ENCODE measurements at places on chromosomes 4 and X. TPM values are rescaled to one million over a fixed set of nuclear protein-coding genes. Genes with fewer than 3 reads are reported as not detected.

The LDB2 gene
- not detected for total RNA-seq

DNA sequence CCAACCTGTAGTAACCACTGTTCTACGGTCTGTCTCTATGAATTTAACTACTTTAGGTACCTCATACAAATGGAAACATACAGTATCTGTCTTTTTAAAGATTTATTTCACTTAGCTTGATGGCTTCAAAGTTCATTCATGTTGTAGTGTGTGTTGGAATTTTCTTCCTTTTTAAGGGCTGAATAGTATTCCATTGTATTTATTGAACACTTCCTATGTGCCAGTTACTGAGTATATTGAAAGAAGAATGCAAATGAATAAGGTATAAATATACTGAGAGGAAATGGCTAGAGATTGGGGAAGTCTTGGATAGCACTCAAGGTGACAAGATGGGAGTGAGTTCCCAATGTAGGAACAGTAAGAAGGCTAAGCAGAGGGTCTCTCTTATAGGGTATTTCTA lies 17.3 kb downstream of the TBC1D19 start:
- H3K4me3 ChIP-seq = no peak overlapping the region
- no peak overlapping the region for H3K27ac ChIP-seq
- no peaks in the 10 kb centered on the region for H3K27me3 ChIP-seq
- H3K4me1 ChIP-seq = no peaks in the 10 kb centered on the region

DNA sequence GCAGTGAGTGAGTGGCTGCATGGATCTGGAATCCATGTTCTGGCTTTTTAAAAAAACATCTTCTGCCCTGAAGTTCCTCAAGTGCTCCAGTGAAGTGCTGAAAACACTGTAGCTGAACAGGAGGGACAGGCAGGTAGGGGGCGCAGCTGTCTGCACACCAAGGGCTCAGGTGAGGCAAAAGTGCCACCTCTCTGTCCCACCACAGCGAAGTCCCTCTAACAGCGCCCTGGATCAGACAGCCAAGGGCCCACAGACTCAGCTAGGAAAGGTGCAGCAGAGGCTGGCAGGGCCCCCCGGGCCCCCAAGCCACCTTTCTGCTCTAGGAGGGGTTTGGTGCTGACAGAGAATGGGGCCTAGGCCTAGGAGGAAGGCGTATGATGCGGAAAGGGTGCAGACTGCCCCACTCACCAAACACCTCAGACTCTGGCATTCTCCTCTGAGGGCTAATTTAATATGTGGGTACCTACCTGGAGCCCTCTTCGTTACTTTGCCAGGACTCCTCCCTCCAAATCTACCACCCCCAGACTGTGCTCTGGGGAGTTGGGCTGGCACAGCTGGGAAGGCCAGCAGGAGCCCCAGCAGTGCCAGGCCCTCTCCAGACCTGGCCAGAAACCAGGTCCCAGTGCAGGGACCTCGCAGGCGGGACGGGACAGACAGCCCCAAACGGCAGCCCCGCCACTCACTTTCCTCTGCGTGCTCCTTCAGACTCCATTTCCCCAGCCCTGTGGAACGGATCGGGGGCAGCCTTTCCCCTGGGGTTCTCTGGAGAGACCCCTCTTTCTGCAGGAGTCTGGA lies 73.7 kb downstream of the ENPP6 start:
- H3K36me3 ChIP-seq = peaks cover 1% of the 10 kb centered on the region
- H3K4me1 ChIP-seq = peaks cover 9% of the 10 kb centered on the region
- DNase-seq = no peak
- H3K27ac ChIP-seq = no peak overlapping the region

DNA sequence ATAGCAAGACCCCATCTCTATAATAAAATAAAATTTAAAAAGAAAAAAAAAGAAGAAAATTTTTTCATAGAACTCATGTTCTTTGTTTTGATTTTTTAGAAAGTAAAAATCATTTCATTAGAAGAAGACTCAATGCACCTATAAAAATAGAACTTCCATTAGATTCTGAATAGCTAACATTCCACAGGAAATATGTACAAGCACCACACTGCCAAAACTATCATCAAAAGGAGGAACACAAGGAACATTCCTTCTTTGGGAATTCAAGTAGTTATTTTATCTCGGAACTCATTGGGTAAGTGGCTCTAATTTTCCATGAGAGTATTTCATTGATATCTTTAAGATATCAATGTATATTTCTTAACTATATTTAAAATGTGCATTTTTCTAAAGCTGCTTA lies 157.6 kb downstream of the CAMK2D start:
- peaks cover 44% of the 10 kb centered on the region for H3K36me3 ChIP-seq
- H3K27me3 ChIP-seq = no peaks in the 10 kb centered on the region
- no peak overlapping the region for H3K4me3 ChIP-seq
- H3K4me1 ChIP-seq = peaks cover 10% of the 10 kb centered on the region
- no peak for DNase-seq
- no peak overlapping the region for H3K27ac ChIP-seq

DNA sequence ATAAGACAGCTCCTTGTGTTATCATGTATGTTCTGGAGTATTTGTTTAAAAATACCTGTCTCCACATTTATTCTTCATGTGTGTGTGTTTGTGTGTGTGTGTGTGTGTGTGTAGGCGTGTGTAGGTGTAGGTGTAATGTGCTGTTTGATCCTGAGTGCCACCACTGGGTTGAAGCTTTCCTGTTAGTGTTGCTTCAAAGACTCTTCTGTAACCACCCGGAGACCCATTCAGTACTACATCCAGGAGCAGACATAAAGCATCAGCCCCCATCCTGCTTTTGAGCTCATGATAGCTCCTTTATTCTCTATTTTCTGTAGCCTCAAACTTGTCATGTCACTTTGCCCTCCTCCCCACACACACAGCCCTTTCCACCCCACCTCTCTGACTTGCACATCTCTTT lies 3.0 kb upstream of the ZDHHC9 start:
- H3K27ac ChIP-seq = no peak overlapping the region
- H3K4me1 ChIP-seq = peaks cover 13% of the 10 kb centered on the region
- peaks cover 1% of the 10 kb centered on the region for H3K27me3 ChIP-seq
- H3K4me3 ChIP-seq = no peak overlapping the region

The USP17L13 gene
- total RNA-seq = not detected

The MGAT4D gene
- not detected for total RNA-seq

The LRCH2 gene
- not detected for total RNA-seq

DNA sequence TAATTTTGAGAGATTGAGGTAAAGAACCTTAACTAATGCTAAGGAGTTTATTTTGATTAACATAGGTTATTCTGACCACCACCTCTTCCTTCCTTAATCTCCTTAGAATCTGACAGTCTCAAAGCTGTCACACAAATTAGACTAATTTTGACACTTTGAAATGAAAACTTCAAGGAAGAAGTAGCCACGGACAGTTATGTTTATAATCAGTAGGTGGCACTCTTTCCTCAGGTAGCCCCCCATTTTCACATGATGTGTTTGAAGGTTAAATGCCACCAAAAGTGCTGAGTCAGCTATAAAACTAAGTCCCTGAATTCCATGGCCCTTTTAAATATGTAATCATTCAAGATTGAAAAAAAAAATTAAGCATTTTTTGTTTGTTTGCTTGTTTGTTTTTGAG lies 22.4 kb downstream of the TMEM33 start:
- H3K27me3 ChIP-seq = no peaks in the 10 kb centered on the region
- H3K4me1 ChIP-seq = no peaks in the 10 kb centered on the region
- peaks cover 7% of the 10 kb centered on the region for H3K36me3 ChIP-seq
- H3K4me3 ChIP-seq = no peak overlapping the region

GRCh38 chr4:174190832-174191500 lies 92.5 kb downstream of the FBXO8 start:
- peaks cover 12% of the 10 kb centered on the region for H3K27me3 ChIP-seq
- no peak for DNase-seq

DNA sequence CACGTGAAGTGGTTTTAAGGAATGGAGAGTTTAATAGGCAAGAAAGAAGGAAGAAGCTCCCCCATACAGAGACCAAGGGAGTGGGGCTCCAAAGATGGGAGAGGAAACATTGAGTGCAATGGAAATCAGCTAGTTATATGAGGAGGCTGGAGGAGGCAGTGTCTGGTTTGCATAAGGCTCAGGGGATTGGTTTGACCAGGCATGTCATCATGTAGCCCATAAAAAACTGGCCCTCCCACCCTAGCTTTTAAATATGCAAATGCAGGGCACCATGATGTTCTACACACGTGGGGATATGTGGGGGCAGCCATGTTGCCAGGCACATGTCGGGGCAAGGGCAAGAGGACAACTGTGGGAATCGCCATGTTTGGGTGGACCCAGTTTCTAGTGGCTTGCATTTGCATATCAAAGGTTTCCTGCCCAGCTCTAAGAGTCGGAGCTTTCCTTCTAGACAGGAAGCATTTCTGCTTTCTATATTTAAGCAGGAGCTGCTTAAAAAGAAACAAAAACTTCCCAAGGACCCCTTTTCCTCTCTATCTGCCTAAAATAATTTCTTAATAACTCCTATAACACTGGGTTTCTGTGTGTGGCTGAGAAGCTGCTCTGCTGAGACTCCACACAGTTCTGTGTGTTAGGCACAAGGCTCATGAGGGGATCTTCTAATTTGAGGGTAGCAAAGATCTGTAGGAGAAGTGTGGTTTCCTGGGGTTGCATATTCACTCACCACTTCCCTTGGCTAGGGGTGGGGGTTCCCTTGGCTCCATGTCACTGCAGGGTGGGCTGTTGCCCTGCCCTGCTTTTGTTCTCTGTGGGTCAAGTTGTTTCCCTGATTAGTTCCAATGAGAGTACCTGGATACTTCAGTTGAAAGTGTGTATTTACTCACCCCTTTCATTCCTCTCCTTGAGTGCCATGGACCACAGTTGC lies 113.5 kb downstream of the VSIG4 start:
- peak overlapping the region; percentile 82 for H3K27ac ChIP-seq
- H3K36me3 ChIP-seq = peaks cover 38% of the 10 kb centered on the region
- peak overlapping the region; percentile 79 for H3K4me3 ChIP-seq
- peak; percentile 54 for DNase-seq
- no peaks in the 10 kb centered on the region for H3K27me3 ChIP-seq

DNA sequence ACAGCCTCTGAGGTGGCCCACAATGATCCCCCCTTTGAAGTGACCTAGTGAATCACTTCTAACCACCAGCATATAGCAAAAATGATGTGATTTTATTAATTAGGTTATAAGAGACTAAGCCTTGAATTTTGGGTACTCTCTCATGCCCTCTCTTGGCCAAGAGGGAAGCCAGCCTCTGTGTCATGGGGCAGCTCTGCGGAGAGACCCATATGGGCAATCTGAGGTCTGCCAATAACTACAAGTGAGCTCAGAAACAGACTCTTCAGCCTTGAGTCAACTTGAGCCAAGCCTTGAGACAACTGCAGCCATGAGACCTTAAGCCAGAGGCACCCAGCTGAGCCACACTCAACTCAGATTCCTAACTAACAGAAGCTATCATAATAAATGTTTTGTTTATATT lies 45.7 kb downstream of the MANBA start:
- no peaks in the 10 kb centered on the region for H3K27me3 ChIP-seq
- H3K4me3 ChIP-seq = no peak overlapping the region
- no peak for DNase-seq
- peaks cover 37% of the 10 kb centered on the region for H3K36me3 ChIP-seq

GRCh38 chrX:104864296-104864695 lies 298.3 kb downstream of the IL1RAPL2 start:
- no peak overlapping the region for H3K27ac ChIP-seq
- no peak overlapping the region for H3K4me3 ChIP-seq
- no peaks in the 10 kb centered on the region for H3K36me3 ChIP-seq
- DNase-seq = no peak
- H3K27me3 ChIP-seq = no peaks in the 10 kb centered on the region

GRCh38 chr4:177175473-177175872 lies 134.2 kb upstream of the NEIL3 start:
- no peaks in the 10 kb centered on the region for H3K36me3 ChIP-seq
- DNase-seq = no peak
- peaks cover 2% of the 10 kb centered on the region for H3K27me3 ChIP-seq
- no peak overlapping the region for H3K27ac ChIP-seq

- no peak overlapping the region for H3K27ac ChIP-seq
- H3K36me3 ChIP-seq = no peaks in the 10 kb centered on the region
- DNase-seq = no peak
- no peak overlapping the region for H3K4me3 ChIP-seq
Observed at GRCh38 chr4:14196131-14196530, 568.6 kb upstream of the BOD1L1 start.

GRCh38 chr4:65599340-65599739 lies 70.9 kb downstream of the EPHA5 start:
- H3K27ac ChIP-seq = no peak overlapping the region
- no peak overlapping the region for H3K4me3 ChIP-seq
- no peaks in the 10 kb centered on the region for H3K4me1 ChIP-seq
- no peaks in the 10 kb centered on the region for H3K27me3 ChIP-seq
- H3K36me3 ChIP-seq = no peaks in the 10 kb centered on the region

The SCARB2 gene
- total RNA-seq = 16.3 TPM

DNA sequence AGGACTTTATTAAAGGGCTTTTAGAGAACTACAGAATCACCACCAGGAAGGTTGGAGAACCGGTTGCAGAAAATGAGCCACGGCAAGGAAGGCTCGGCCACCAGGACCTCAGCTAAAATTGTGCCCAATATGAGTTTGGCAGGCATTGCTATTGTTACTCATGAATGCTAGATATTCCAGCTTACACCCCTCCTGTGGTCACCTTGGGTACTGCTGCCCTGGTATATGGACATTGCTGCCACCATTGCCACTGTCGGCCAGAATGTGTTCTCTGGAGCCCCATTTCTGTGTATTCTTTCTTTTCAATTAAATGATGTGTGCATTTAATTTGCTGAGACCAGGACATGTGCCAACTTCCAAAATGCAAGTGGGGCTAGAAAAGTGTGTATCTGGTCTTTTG lies 626.7 kb upstream of the BOD1L1 start:
- no peak overlapping the region for H3K4me3 ChIP-seq
- DNase-seq = no peak
- H3K36me3 ChIP-seq = no peaks in the 10 kb centered on the region
- no peaks in the 10 kb centered on the region for H3K27me3 ChIP-seq
- no peaks in the 10 kb centered on the region for H3K4me1 ChIP-seq
- no peak overlapping the region for H3K27ac ChIP-seq

The ARHGAP36 gene
- total RNA-seq = not detected

The FRMD7 gene
- total RNA-seq = not detected

DNA sequence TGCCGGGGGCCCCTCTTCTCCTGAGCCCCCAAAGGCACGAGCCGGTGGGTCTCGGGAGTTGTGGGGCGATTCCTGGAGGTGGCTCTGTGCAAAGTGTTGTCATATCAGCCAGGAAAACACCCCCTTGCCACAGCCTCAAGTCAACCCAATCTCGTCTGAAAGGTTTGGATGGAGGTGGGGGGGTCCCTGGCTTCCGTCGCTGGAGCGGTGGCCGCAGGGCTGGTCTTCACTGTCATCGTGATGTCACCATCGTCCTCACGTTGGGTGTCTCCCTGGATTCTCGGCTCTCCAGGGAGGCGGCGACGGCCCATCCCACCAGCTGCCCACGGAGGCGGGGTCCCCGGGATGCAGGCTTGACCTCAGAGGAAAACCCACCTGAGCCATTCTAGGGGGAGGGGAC lies 38.3 kb upstream of the PPP2R3B start:
- H3K27me3 ChIP-seq = peaks cover 16% of the 10 kb centered on the region
- H3K4me3 ChIP-seq = no peak overlapping the region
- H3K36me3 ChIP-seq = no peaks in the 10 kb centered on the region
- no peak for DNase-seq

DNA sequence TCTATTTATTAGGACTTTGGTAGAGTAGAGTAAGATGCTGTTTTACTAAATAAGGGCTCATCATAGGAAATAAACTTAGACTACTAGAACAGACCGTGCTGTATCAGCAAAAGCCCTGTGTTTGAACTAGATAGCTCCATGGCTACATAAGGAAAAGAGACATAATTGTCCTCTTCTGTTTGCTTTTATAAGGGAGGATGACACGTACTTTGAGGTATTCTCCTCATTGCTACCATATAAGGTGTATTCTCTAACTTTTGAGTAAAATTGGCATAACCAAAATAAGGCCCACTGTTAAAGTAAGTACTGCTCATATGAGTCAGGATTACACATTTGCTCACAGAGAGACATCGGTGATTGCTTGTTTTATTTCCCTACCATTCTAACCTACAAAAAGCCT lies 64.3 kb downstream of the PDLIM5 start:
- H3K27ac ChIP-seq = no peak overlapping the region
- H3K4me1 ChIP-seq = peaks cover 7% of the 10 kb centered on the region
- H3K36me3 ChIP-seq = peaks cover 2% of the 10 kb centered on the region
- H3K4me3 ChIP-seq = no peak overlapping the region
- no peaks in the 10 kb centered on the region for H3K27me3 ChIP-seq
- DNase-seq = no peak

All from activated naive CD8-positive, alpha-beta T cell treated with anti-CD3 and anti-CD28 coated beads, Interleukin-2, amount 10 ng/mL, durations not matched to agents 7 days and 5 days (primary cell).